ENCODE measurements at places on chromosomes 4 and X.
A peak's percentile ranks its signal among the peaks of the same experiment; 100 is the strongest.

DNA sequence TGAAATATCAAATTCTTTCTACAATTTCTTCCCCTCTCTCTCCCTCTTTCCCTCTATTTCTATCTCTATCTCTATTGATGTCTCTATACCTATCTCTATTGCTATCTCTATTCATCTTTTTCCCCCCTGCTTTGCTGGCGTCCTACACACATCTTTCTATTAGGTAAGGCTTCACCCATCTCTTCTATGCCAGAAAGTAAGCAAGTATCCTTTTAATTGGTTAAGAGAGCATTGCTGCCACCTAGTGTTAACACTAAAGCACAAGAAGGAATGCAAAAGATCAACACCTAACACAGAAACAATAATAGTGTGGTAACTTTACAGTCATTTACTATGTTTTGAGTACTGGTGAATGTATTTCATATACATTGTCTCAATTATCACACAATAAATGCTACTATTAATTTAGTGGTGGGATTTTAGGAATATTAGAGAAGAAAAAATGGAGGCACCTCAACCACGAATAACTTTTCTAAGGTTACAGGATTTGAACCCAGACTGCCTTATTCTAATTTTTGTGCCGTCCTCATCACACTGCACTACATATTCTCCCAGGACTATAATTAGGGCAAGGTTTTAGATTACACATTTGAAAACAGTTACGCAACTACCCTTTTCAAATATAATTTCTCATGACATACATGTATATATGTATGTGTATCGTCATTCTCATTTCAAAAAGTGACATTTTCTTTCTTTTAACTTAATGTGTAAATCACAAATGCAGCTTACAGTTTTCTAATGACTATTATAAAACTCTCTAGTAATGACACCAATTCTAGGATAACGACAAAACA, 3.7 kb upstream of the C4orf36 start:
- DNase-seq: peak; percentile 68

DNA sequence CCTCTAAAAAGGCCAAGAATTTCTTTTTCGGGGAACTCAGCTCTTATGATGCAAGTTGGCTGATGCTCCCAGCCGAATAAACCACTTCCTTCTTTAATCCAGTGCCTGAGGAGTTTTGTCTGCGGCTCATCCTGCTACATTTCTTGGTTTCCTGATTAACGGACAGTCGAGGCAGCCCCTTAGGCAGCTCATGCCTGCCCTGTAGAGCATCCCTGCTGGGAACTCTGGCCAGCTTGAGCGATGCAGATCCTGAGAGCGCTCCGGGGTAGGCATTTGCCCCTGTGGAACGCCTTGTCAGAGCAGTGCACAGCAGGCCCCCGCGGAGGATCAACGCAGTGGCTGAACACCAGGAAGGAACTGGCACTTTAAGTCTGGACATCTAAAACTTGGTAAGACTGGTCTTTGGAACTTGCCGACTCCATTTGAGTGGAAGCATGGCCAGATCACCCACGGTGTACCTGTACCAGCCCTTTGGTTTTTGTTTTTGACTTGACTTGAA, 3.1 kb downstream of the CT45A10 start:
- no peak for DNase-seq

DNA sequence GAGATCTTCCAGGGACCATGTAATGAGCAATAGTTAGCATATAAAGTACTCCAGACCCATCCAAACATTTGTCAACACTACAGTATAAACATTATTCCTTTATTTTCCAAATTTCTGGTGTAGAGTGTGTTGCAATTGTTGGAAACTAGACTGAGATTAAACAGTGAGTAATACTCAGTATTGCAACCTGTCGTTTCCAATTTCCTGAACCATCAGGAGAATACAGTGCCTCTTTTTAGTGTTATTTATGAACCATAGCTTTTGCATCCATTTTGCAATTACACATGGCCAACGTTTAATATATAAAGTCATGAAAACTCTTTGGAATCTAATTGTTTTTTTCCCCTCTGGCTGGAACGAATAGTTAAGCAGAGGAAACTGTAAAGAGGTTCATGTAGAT, 58.3 kb upstream of the DHRSX start:
- no peak for DNase-seq

GRCh38 chrX:87338510-87338909, 179.1 kb upstream of the KLHL4 start:
- DNase-seq: peak; percentile 57

- DNase-seq: no peak
Measured at GRCh38 chrX:10158279-10159144, 1.7 kb downstream of the CLCN4 start.

DNA sequence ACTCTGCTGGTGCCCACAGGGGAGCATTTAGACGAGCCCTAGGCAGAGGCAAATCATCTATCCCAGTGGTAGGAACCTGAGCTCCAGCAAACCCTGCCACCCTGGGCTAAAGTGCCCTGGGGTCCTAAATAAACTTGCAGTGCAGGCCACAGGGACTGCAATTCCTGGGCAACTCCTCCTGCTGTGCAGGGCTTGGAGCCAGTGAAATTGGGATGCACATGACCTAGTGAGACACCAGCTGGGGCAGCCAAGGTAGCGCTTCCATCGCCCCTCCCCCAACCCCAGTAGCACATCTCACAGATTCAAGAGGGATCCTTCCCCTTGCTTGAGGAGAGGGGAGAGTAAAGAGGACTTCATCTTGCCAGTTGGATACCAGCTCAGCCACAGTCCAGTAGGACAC, 44.1 kb downstream of the CHRNA9 start:
- DNase-seq: no peak

- DNase-seq: no peak
Measured at GRCh38 chr4:8120501-8120900, 38.1 kb downstream of the ABLIM2 start.

- DNase-seq: no peak
Measured at GRCh38 chr4:37561803-37562207, 124.4 kb downstream of the RELL1 start.

DNA sequence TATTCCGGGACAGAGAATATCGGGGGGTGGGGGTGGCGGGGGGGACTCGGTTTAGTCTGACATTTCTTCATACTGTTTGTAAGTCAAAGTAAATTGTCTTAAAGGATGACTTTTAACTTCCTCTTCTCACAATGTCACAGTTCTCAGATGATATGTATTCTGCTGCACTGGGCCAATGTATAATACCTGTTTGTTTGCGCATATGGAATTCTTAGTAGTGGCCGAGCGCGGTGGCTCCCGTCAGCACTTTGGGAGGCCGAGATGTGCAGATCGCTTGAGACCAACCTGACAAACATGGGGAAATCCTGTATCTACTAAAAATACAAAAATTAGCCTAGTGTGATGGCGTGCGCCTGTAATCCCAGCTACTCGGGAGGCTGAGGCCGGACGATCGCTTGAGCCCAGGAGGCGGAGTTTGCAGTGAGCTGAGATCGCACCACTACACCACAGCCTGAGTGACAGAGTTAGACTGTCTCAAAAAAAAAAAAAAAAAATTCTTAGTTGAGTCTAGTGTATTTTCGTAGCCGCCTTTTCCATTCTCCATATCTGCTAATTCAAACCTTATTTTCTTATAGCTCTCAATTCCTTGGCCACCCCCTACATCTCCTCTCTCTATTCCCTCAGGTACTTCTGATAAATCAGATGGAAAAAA, 851 bp downstream of the POLR2B start:
- peak; percentile 56 for DNase-seq

DNA sequence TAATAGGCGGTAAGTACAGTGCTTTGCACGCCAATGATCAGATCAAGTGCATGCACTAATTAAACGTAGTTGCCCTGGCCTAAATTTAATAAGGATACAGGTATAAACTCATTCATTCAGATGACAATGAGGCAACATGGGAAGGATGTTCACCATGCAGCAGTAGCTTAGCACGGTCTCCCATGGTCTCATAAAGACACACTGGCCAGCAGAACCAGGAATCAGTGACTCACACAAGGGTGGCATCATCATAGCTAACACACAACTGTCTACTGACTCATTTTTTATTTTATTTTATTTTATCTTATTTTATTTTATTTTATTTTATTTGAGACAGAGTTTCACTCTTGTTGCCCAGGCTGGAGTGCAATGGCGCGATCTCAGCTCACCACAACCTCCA, 42.7 kb downstream of the TMEM156 start:
- DNase-seq: no peak

GRCh38 chr4:12579172-12579571, 905.0 kb downstream of the RAB28 start:
- DNase-seq: no peak

GRCh38 chrX:44698357-44698756, 145.5 kb upstream of the DUSP21 start:
- no peak for DNase-seq

GRCh38 chr4:33961761-33962160, 2282.6 kb downstream of the ARAP2 start:
- no peak for DNase-seq

DNA sequence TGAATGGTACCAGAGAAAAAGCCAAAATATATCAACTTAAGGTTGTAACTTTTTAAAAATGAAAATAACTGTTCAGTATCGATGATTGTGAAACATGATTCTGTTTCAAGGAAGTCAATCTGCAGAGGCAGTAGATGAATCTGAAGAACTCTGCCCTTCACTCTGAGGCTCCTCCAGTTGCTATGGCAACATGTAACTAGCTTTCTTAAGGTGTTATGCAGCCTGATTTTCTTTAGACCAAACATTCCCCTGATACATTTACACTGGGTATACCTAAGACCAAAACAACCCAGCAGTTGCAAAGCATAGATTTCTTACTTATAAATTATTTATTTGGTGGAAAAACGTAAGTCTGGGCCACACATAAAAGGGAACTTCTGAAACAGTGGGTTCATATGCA, 133.6 kb upstream of the RASGEF1B start:
- DNase-seq: no peak

- peak; percentile 90 for DNase-seq
Measured at GRCh38 chr4:153950100-153950979, 161.5 kb upstream of the SFRP2 start.

DNA sequence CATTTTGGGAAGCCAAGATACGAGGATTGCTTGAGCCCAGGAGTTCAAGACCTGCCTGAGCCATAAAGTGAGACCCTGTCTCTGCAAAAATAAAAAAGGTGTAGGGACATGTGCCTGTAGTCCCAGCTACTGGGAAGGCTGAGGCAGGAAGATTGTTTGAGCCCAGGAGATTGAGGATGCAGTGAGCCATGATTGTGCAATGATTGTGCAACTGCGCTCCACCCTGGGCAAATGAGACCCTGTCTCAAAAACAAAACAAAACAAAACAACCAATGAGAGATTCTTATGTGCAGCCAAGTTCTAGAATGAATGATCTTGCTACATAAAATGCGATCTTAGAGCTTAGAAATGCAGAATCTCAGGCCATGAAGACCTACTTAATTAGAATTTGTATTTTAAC, 22.5 kb downstream of the SLC9B2 start:
- DNase-seq: no peak

- peak; percentile 43 for DNase-seq
Measured at GRCh38 chr4:176791591-176792325, 964 bp downstream of the VEGFC start.

DNA sequence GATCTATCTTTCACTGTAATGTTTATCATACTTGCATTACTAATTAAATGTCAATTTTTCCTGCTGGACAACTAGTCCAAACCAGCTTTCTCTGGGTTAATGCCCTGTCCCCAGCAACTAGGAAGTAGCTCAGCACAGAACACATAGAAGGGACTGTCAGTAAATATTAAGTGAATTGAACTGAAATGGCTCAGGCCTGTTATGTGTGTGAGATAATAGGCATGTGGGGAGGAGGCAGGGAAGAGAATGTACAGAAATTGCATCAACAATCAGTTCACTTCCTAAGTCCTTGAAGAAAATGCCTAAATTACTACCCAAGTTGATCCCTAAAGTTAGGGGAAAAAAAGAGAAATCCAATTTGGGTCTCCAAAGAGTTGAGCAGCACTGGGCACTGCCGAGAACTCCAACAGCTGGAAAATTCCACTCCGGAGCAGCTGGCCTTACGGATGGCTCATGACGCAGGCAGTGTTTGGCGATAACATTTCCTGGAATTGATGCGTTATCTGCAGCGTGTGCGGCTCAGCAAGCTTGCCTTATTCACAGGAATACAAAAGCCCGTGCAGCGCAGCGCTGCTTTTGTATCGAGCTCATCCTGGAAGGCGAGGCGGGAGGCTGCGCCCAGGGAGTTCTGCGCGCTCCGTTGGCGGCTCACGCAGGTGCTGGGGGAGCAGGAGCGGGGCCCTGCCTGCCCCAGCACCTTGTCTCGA, 297.3 kb upstream of the LCORL start:
- DNase-seq: no peak

DNA sequence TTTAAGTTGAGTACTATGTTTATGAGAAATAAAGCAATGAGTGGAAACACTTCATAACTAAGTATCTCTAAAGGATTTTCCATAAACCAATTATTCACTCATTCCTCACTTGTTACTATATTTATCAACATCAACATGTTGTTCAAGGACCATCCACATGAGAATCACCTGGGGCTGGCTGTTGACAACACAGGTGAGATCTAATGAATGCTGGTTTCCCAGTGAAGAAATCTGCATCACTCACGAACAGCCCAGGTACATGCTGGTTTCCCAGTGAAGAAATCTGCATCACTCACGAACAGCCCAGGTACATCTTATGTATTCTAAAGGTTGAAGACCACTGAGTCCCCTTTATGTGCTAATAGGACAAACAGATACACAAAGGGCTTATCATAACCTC, 32.5 kb downstream of the TSPAN5 start:
- DNase-seq: no peak

DNA sequence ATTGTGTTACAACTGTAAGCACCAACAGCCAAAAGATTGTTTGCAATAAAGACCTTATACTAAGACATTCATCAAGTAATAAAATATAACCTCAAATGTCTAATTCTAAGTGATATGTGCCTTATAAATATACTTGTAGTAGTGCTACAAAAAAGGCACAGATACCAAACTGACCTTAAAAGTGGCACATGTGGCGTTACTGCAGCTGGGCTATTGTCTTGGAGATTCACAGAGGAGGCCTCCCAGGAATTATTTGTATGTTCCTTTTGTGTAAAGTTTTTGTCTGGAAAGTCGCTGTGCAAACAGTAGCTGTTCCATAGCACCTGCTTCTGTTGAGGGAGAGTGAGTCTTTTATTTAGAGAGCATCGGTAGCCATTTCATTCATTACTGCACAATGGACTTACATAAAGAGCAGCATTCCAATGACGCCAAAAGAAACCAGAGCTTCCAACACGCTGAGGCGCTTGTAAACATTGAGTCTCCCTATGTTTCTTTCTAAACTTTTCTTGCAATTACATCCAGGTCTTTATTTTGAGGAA, 143.7 kb downstream of the RPA4 start:
- DNase-seq: no peak

GRCh38 chr4:24858026-24858425, 54.8 kb downstream of the CCDC149 start:
- no peak for DNase-seq

DNA sequence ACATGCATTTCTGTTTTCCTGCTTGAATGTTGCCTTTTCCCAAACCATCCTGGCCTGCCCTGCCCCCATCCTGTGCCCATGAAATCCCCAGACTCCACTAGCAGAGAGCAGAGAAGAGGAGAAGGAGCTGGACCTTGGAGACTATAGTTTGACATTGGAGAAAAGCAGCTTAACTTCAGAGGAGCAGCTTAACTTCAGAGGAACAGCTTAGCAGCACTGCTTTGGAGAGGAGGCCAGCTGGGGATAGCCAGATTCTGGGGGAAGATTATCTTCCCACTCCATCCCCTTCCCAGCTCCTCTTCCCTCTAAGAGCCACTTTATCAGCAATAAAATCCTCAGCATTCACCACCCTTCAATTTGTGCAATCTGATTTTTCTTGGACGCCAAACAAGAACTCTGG, 443.0 kb downstream of the PCDH10 start:
- no peak for DNase-seq

GRCh38 chr4:42716996-42717395, 60.1 kb upstream of the ATP8A1 start:
- no peak for DNase-seq

- DNase-seq: no peak
Measured at GRCh38 chrX:11666952-11667685, 1.4 kb upstream of the ARHGAP6 start.
